ENCODE measurements at places on chromosomes 16 and 17. TPM values are rescaled to one million over a fixed set of nuclear protein-coding genes. Genes with fewer than 3 reads are reported as not detected.

GRCh38 chr17:28684963-28685362, 23.0 kb downstream of the SUPT6H start:
- H3K27me3 ChIP-seq, result no peaks in the 10 kb centered on the region
- H3K4me3 ChIP-seq, result no peak overlapping the region
- H3K4me1 ChIP-seq, result no peaks in the 10 kb centered on the region
- H3K36me3 ChIP-seq, result peaks cover 81% of the 10 kb centered on the region

- H3K27ac ChIP-seq, result no peak overlapping the region
- no peak overlapping the region for H3K4me3 ChIP-seq
- no peak for DNase-seq
- no peaks in the 10 kb centered on the region for H3K36me3 ChIP-seq
- no peaks in the 10 kb centered on the region for H3K27me3 ChIP-seq
These were observed 186.6 kb upstream of the CDH11 start for GRCh38 chr16:65308506-65308905.

- no peaks in the 10 kb centered on the region for H3K36me3 ChIP-seq
- H3K4me1 ChIP-seq, result no peaks in the 10 kb centered on the region
- DNase-seq, result no peak
- H3K27me3 ChIP-seq, result no peaks in the 10 kb centered on the region
- no peak overlapping the region for H3K4me3 ChIP-seq
These were observed 107.8 kb downstream of the GNAO1 start for GRCh38 chr16:56298948-56299596.

GRCh38 chr17:65208717-65209116, 71.5 kb downstream of the RGS9 start:
- peaks cover 9% of the 10 kb centered on the region for H3K27me3 ChIP-seq
- peaks cover 54% of the 10 kb centered on the region for H3K36me3 ChIP-seq
- no peak overlapping the region for H3K27ac ChIP-seq
- H3K4me1 ChIP-seq, result peaks cover 8% of the 10 kb centered on the region

DNA sequence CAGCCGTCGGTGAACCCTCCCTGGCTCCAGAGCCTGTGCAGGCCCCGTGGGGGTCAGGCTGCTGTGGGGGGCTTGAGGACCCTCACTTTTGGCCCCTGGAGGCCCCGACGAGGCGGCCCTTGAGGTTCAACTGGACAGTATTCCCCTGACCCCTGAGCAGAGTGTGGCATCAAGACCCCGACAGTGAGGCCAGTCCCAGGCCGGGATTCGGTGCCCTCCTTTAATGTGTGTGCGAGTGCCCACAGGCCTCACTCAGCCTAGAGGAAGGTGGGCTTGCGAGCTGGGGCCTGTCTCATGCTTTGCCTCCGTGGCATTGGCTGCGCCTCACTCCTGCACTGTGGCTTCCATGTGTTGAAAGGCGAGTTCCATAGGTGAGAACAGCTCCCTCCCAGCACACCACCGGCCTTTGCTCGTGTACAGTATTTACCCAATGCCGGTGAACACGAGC, 94.5 kb downstream of the METRNL start:
- H3K36me3 ChIP-seq, result no peaks in the 10 kb centered on the region
- DNase-seq, result peak; percentile 11
- H3K27me3 ChIP-seq, result peaks cover 20% of the 10 kb centered on the region
- H3K4me1 ChIP-seq, result no peaks in the 10 kb centered on the region
- H3K27ac ChIP-seq, result no peak overlapping the region

GRCh38 chr17:75412455-75413317, 7.2 kb upstream of the GRB2 start:
- peaks cover 12% of the 10 kb centered on the region for H3K27me3 ChIP-seq
- H3K4me1 ChIP-seq, result peaks cover 26% of the 10 kb centered on the region
- H3K27ac ChIP-seq, result peak overlapping the region; percentile 29
- peak; percentile 81 for DNase-seq

DNA sequence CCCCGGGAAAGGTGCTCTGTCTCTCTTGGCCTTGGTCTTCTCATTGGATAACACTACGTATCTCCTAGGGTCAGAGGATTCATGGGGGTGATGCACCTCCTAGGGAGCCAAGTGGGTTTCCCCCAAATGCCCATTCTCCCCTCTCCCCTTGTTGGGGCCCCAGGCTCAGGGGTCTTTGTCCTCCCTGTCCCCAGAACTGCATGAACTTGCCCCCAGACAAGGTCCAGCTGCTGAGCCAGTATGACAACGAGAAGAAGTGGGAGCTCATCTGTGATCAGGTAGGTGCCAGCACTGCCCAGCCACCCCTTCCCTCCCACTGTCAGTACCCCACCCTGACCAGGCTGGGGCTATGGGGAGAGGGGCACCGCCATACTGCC, 8.7 kb downstream of the FMNL1 start:
- peak overlapping the region; percentile 99 for H3K27ac ChIP-seq
- H3K27me3 ChIP-seq, result no peaks in the 10 kb centered on the region
- peaks cover 77% of the 10 kb centered on the region for H3K36me3 ChIP-seq
- H3K4me1 ChIP-seq, result peaks cover 93% of the 10 kb centered on the region

The CACNG4 gene
- total RNA-seq, result not detected

The KRT25 gene
- total RNA-seq, result not detected

The PTGES3L gene
- 0.65 TPM for total RNA-seq

The MYH8 gene
- total RNA-seq, result not detected

The AP1G1 gene
- total RNA-seq, result 78.7 TPM

The CCL22 gene
- not detected for total RNA-seq
